ENCODE measurements at places on chromosomes 1 and 21.

DNA sequence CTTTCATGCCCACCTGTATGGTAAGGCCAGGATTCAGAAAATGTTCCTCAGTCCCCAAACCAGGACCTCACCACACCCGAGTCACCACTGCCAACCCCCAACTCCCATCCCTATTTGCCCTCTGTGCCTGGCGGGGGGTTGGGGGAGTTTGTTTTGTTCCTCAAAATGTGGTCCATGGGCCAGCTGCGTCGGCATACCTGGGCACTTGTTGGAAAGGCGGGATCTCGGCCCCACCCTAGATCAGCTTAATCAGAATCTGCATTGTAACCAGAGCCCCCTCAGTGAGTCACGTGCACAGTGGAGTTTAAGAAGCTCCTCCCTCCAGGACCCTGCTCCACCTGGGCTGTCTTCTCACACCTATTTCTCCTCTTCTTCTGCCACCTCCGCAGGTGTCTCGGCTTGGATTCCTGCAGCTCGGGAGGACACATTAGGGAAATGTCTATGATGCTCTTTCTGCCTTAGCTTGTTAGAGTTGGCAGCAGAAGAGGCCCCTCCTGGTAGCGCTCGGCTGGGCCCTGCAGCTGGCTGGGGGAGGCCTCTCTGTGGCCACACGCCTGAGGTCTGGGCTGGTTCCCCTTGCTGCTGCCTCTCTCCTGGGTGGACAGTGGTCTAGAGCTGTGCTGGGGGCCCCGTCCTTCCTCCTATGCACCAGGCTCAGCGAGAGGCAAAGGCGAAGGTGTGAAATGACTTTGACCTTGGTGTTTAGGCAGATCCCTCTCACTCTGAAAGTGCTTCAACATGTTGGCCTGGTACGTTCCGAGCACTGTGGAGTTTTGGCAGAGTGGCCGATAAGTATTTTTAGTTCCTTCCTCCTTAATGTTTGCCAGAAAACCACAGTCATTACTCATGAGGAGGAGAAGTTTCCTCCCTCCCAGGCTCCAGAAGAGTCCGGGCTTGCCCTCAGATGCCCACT lies 41.8 kb upstream of the CAMTA1 start:
- no peak for DNase-seq

DNA sequence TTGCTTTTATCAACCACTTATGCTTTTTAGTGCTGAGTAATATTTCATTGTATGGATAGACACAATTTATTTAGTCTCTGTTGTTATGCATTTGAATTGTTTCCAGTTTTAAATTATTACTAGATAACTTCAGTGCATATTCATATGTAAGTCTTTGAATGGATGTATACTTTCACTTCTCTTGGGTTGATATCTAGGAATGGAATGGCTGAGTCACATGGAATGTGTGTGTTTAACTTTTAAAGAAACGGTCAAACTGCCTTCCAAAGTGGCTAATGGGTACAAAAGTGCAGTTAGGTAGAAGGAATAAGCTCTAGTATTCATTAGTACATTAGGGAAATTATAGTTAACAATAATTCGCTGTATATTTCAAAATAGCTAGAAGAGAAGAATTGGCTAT lies 82.4 kb downstream of the NPHS2 start:
- DNase-seq, result no peak

DNA sequence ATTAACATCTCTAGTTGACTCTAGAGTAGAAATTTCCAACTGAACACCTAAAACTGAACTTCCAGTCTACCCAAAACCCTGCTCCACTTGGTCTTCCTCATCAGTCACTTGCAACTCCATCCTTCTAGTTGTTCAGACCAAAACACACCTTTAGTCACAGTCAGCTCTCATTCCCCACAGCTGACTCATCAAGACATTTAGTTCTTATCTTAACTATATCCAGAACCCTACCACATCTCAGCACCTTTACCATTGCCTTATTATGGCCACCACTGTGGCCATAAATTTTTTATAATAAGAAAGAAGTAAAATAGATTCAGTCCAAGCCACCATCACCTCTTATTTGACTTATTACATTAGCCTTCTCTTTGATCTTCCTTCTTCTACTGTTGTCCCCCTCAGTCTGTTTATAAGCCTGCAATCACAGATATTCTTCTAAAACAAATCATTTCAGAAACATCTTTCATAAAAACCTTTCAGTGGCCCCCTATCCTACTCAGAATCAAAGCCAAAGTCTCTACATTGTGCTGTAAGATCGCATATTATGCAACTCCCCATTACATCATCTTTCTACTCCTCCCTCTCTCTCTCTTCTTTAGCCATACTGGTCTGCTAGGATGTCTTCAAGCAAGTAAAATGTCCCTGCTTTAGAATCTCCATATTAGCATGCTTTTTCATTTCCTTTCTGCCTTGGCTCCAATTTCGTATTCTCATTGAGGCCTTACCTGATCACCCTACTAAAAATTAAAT lies 275.9 kb downstream of the LRRC40 start:
- no peak for DNase-seq

GRCh38 chr1:51131185-51131584 lies 29.2 kb downstream of the C1orf185 start:
- DNase-seq, result no peak

- no peak for DNase-seq
Measured at GRCh38 chr1:58031416-58031815, 515.1 kb downstream of the OMA1 start.

DNA sequence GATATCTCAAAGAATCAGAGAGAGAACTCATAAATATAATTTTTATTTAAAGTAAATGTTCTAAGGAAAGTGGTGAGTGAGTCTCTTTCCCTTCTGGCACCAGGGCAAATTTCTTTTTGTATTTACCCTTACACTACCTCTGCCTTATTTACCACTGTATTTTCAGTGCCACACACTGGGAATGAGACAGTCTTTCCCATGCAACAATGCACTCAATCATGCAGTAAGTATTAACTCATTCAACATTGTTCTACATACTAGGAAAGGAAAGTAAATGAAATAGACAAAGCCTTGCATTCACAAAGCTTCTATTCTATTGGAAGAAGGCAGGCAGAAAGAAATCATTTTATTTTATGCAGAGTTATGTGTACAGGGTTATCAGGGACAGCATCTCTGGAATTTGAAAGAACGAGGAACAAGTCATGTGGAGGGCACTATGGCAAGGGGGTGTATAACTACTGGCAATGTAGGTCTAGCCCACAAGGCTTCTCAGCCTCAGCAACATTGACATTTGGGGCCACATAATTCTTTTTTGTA lies 129.8 kb upstream of the PRDX6 start:
- DNase-seq, result no peak

- DNase-seq, result peak; percentile 59
Measured at GRCh38 chr1:172719694-172720138, 60.8 kb downstream of the FASLG start.

- DNase-seq, result no peak
Measured at GRCh38 chr1:78475888-78476610, 14.7 kb upstream of the PTGFR start.

Measured in HEK293T (cell line).